ENCODE measurements at places on chromosomes 13 and 19.

DNA sequence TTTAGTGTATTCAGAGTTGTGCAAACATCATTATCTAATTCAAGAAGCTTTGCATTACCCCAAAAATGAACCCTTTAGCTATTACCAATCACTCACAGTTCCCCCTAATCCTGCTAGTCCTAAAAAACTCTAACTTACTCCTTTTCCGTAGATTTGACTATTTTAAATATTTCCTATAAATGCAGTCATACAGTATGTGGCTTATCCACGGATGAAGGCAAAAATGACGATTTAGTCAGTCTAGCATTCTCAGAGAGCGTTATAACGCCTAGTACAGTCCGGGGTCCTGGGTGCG, 587 bp upstream of the ZNF383 start:
- no peak for DNase-seq

GRCh38 chr13:42177189-42177588, 94.8 kb upstream of the AKAP11 start:
- no peak for DNase-seq

GRCh38 chr19:12789098-12789903, 2.0 kb upstream of the JUNB start:
- DNase-seq, result no peak

DNA sequence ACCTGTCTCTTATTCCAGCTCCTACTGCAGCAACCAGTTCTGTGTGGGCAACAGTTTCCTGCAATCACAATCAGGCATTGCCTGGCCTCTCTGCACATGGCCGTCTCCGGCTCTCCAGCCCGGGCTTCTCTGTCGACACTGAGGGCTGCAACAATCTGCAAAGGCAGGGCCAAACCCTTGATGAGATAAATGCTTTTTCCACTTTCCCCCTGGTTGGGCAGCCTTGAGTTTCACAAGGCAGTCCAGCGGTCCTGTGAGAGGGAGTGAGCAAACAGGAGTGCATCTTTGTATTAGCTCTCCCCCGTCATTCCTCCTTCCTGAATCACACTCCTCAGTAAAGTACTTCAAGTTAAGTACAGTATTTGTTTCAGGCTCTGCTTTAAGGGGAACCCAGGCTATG, 40.7 kb upstream of the VWA8 start:
- DNase-seq, result peak; percentile 40

DNA sequence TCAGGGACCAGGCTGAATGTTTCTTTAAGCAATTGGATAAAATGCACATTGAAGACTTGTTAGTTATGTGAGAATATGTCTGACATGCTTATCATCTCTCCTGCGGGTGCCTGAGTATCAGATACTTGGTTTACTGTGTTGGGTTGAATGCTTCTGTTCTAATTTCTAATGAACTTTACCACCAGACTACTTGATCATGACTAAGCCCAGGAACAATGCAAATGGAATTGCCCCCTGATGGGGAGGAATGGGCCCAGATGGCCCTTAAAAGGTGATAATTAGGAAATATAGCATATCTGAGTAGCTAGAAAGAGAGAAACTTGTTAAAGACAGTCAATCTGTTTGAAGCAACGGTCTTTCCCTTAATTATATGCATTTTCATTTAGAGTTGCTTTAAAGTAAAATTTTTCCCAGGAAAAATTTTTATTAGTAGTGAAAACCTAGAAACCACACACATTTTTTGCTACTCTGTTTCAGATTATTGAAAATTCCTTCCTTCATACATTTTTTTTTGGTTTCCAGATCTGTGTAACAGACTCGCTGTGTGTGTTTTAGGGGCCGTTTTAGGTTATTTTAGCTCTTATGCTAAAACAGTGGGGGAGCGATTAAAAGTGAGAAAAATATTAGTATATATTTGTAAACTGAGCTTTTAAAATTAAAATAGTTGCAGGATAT, 186.6 kb downstream of the TM9SF2 start:
- DNase-seq, result no peak

DNA sequence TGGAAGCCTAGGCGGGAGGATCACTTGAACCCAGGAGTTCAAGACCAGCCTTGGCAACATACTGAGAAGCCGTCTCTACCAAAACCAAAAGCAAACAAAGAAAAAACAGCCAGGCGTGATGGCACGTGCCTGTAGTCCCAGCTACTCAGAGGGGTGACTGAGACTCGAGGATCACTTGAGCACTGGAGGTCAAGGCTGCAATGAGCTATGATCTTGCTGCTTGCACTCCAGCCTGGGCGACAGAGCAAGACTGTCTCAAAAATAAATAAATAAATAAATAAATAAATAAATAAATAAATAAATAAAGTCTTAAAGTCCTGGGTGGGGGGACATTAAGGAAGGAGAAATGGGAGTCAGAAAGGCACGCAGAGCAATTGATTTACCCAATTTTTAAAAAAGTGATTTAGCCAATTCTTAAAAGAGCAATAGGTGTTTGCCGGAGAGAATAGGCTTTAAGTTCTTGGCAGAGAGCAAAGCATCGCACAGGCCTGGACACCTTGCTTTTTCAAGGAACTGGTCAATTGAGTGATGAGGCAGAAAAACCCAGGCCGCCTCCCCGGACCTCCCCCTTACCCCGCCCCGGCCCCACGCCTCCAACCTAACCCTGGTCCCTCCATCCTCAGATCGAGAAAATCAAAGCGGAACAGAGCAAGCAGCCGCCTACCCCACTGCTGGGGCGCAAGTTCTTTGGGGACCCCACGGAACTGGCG, 9.5 kb upstream of the SHKBP1 start:
- DNase-seq, result peak; percentile 57

DNA sequence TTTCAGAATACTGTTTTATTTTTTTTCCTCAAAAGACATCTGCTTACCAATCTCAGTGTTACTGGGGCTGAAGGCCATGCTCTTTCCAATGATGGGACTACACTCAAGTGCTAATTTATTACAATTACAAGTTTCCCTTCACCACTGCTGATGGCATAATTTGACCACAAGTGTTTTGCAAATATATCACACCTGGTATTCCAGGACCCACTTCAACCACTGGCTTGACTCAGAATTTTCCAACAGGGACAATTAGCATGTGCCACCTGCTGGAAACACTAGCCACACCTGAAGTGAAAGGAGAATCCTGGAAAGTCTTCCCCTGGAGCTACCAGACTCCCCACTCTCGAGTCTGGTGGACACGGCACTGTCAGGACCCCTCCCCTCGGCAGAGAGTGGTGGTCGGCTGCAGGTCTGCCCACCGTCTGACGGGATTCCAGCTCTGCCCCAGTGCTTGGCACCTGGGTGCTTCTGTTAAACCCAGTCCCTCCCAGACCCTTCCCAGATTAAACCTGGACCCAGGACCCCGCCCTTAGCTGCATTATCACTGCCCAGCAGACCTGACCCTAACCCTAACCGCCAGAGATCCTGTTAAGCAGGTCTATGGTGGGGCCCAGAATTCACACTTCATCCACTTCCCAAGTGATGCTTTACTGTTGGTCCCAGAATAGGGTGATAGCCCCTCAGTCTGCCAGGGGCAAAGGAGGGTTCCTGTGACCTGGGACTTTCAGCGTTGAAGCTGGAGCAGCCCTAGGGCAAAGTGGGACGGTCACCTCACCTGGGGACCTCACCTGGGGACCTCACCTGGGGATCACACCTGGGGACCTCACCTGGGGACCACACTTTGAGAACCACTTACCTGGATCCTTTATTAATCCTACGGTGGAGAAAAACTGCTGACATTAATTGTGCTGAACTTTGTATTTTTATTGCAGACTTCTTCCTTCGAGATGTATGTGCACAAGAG, 17.6 kb upstream of the RASA3 start:
- DNase-seq, result peak; percentile 54

DNA sequence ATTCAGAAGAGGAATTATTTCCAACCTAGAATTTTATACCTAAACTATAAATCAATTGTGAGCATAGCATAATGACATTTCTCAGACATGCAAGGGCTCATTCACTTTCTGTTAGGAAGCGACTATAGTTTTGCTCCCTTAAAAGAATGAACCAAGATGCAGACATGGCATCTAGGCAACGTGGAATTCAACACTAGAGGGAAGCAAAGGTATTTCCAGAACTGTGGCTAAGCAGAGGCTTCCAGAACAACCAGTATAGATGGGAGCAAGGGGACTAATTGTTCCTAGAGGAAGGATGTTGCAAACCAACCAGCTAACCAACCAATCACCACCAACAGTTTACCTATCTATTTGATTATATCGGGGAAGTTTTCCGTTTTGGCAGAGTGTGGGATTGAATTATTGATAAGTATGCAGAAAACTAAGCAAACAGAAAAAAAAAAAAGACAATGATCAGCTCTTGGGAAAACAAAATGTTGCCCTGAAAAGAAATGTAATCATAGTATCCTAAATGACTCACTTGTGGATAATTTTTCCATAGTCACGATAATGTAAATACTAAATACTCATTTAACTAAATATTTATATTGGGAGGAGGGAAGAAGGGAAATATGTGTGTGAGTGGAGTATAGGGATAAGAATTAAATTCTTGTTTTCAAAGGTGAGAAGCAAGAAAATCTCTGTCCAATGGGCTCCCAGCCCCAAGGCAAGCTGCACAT, 21.1 kb downstream of the ARL11 start:
- no peak for DNase-seq
